AG08396 (cell line): ENCODE measurements at places on chromosomes 1 and 21.

DNA sequence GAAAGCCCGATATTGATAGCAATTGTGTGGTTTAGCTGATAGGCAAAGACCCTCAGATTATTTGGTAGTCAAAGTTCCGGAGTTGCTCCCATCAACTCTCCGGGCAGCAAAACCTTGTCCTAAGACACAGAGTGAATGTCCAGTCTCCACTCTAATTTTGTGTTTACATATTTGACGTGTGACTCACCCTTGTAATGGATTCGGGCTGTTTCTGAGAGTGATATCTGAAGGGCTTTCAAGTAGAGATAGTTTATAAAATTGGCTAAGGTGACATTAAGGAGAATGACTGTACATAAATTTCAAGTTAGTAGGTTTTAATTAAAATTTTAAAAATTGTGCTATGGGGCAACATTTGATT is 154.2 kb downstream of the CNIH3 start:
- peak; percentile 68 for DNase-seq

DNA sequence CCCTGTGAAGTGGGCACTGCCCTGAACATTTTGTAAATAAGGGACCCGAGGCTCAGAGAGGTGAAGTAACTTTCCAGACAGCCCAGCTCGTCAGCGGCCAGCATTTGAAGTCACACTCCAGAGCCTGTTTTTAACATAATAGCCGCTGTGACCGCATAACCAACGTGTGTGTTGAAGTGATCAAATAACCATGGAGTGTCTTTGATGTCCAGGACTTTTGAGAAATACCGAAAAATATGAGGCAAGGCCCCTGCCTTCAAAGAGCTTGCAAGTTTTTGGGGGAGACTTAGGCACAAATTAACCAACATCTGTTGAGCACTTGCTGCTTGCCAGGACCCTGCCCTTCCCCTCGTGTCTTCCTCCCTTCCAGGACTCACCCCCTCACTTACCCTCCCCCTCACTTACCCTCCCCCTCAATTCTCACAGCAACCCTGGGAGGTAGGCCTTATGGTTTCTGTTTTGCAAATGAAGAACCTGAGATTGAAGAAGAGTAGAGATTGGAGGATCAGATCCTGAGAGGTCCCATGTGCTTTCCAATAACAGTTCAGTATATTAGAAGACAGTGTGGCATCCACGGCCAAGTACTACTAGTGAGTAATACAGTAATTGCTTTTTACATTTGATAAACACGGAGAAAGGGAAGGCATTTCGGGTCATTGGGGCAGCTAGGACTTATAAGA is 1.3 kb upstream of the SLC16A1 start:
- DNase-seq, result peak; percentile 91

DNA sequence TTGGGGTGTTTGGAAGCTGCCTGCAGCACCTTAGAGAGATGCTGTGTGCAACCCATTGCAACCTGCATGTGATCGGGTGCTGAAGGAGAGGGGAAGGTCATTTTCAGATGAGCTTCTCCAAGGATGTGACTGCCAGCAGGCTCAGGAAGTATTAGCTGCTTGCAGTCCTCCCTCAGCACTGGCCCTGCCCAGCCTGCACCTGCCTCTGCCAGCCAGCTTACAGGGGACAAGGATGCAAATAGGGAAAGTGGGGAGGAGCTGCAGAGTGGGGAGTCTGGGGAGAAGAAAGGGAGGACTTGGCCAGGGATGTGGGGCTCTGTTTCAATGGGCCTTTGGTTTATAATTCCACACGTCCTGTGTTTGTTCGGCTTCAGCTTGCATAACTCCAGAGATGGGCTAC is 254.5 kb downstream of the RRAGC start:
- DNase-seq, result no peak

GRCh38 chr1:87292684-87293493 is 35.8 kb upstream of the LMO4 start:
- peak; percentile 34 for DNase-seq

DNA sequence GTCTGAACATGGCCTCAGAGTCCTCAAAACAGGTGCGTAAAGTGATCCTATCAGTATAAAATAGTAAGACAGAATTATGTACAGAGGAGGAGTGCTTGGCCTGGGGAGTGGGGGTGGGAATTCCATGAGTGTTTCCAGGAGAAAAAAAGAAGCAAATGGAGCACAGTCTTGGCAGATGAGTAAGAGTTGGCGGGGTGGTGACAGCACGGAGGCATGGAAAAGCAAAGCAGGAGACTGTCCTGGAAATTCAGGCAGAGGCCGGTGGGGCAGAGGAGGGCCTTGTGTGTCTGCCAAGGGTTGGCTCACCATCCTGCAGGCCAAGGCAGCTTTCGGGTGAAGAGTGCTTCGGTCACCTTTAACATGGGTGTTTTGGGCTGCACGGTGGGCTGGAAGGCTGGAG is 63.4 kb downstream of the OPTC start:
- peak; percentile 65 for DNase-seq

- no peak for DNase-seq
These were observed 587.5 kb upstream of the NEGR1 start for GRCh38 chr1:72869873-72870272.

- DNase-seq, result no peak
These were observed 17.9 kb downstream of the LHX8 start for GRCh38 chr1:75152092-75152491.
